ENCODE measurements at places on chromosomes 6 and 20.

DNA sequence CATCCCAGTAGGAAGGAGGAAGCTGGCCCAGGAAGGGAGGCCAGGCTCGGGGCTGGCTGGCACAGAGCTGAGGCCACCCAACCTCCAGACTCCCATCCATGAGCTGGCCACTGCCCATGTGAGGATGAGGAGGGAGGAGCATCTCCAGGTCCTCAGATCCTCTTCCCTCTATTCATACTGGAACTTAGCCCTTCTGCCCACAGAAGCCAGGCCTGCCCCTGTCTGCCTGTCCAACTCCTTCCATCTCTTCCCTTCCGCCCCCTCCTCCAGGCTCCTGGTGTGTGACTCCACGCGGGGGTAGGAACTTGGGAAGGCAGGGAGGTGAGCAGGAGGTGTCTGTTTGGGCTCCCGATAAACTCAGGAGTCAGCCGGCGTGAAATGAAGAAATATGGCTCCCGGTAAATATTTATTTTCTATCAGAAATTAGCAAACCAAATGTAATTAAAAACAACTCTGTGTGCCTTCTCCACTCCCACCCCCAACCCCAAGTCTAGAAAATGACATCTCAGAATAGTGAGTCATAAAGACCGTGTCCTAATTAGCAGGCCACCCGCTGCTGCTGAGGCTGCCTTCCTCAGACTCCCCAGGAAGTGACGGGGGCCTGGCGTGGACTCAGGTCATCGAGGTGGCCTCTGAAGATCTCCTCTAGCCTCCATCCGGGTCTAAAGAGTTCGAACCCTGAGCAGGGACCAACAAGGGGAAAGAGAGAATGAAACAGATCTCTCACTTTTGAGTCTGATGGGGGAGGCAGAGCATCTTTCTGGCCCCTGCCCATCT, 81.9 kb downstream of the MDGA1 start:
- no peak for DNase-seq

DNA sequence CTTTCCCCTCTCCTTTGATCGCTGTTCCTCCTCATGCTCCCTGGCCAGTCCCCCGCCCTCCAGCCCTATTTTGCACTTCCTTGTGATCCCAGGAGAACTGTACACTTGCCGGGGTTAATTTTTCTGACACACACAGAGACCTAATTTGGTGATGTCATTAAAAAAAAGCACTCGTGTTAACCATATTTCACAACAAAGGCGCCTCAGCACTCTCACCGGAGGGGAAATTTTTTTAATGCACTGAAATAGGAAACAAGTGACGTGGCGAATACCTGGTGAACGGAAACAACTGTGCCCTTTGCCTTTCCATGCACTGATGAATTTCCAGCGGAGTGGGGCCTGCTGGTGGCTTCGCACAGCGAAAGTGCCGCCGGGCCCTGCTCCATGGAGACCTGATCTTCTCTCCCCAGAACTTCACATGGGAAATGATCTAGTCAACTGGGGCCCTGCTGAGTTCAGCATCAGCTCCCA, 53.9 kb upstream of the TAGAP start:
- no peak for DNase-seq

- DNase-seq = peak; percentile 68
Observed at GRCh38 chr6:118580585-118581419, 32.7 kb downstream of the PLN start.

DNA sequence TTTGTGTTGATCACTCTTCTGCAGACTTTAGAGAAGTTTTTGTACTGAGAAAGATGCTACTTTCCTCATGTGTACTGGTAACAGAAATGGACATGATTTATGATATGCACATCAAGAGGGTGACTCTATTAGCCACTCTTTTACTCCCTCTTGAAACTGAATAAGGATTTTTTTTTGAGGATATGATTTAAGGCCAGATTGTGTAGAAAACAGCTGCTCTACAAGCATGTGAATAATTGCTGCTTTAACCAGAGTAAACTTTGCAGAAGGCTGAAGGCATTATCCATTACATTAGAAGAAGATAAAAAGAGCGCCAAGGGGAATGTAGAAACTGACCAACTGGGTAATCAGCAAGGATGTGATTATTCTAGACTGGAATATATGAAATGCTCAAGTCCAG, 276.2 kb upstream of the MAP3K7 start:
- DNase-seq = no peak

DNA sequence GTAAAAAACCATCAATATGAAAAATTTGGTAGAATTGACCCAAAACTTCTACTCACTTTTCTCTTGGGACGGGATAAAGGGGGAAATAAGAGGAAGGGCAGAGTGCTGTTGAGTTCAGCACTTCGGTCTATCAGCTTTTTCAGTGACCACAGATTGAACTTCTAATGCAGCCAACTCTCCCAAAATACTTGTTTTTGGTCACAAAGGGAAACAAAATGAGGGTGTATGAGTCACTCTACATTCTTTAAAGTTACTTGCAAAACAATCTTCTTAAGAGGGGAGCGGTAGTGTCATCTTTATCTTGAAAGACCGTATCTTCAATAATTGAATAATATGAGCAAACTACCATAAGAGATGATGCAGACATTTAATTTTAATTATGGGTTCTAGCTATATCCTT, 661.3 kb downstream of the CD109 start:
- DNase-seq = no peak

DNA sequence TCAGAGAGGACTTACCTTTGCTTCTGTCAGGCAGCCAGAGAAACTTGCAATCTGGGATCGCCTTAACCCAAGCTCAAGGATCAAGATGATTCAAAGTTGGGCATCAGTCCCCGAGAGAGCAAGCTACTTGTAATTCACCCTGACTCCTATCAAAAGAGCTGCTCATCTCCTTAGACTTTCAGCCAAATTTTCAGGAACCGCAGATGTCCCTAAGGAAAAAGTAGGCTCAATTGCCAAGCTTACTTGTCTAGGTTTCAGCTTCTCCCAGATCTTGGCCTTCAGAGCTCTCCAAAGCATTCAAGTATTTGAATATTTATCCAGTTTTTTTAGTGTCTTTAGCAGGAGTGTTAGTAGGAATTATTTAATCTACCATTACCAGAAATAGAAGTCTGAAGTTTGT, 434.1 kb upstream of the MMS22L start:
- no peak for DNase-seq

- no peak for DNase-seq
Observed at GRCh38 chr6:53634184-53634631, 31.3 kb downstream of the KLHL31 start.

- DNase-seq = no peak
Observed at GRCh38 chr6:10511477-10511876, 9.7 kb upstream of the GCNT2 start.

- no peak for DNase-seq
Observed at GRCh38 chr20:57056651-57057050, 209.8 kb downstream of the BMP7 start.

DNA sequence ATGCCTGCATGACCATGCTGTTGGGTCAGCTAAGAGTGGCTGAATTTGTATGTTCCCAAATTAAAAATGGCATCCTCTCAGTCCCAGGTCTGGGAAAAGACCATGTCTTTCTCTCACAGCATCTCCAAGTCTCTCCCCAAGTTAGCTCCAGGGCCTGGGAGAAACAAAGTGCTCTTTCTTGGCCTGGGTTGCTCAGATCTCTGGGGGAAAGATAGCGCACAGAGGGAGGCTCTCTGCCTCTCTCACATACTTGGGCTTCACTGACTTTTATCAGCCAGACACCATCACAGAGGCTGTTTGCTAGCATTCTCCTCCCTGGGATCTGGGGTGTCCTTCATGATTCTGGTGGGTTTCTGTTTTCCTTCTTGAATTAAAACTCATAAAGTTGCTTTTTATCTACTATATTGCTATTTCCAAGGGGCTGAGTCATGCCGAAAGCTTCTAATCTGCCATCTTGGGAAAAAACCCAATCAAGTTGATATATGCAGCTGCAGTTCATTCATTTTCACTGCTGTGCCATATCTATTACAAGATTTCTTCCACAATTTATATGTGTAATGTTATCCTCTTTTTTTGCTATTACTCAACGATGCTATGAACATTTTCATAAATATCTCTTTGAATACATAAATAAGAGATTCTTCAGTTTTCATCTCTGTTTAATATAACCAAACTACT, 190.2 kb downstream of the MOXD1 start:
- no peak for DNase-seq
